Thymus (tissue), 14 donors: ENCODE measurements at places on chromosomes 12 and 14. TPM values are rescaled to one million over a fixed set of nuclear protein-coding genes. Genes with fewer than 3 reads are reported as not detected.

Gene SLC22A17
- 1.2 TPM for total RNA-seq

DNA sequence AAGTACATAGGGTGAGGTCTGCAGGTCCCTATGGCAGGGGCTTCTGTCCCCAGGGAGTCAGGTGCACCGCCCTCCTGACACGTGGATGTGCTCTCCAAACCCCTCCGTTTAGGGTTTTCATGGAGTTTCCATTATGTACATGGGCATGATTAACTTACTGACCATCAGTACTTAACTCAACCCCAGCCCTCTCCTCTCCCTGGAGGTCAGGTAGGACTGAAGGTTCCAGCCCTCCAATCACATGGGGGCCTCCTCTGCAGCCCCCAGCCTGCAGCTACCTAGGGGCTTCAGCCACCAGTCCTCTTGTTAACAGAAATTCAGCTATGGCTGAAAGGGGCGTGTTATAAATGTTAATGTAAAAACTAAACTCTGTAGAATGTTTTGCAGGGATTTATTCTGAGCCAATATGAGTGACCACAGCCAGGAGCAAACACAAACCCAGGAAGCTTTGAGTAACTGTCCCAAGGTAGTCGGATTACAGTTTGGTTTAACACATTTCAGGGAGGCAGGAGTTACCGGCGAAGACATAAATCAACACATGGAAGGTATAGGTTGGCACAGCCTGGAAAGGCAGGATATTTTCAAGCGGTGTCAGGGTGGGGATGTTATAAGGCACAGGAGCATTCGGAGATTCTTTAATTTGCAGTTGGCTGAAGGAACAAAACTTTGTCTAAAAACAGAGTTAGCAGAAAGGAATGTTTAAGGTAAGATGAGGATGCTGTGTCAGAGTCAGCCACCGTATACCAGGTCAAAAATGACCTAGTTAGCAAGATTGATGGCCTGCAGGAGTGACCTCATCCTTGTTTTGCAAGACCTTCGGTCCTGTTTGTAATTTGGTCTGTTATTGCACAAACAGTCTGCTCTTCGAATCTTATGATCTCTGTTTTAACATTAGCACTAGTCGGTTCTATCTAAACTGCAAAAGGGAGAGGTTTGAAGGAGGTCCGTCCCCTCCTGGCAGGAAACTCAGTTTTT, 75.2 kb downstream of the TNFAIP2 start:
- no peak for DNase-seq
- H3K4me3 ChIP-seq: no peak overlapping the region
- H3K36me3 ChIP-seq: no peaks in the 10 kb centered on the region
- peak overlapping the region; percentile 10 for H3K27ac ChIP-seq
- H3K27me3 ChIP-seq: peaks cover 4% of the 10 kb centered on the region

DNA sequence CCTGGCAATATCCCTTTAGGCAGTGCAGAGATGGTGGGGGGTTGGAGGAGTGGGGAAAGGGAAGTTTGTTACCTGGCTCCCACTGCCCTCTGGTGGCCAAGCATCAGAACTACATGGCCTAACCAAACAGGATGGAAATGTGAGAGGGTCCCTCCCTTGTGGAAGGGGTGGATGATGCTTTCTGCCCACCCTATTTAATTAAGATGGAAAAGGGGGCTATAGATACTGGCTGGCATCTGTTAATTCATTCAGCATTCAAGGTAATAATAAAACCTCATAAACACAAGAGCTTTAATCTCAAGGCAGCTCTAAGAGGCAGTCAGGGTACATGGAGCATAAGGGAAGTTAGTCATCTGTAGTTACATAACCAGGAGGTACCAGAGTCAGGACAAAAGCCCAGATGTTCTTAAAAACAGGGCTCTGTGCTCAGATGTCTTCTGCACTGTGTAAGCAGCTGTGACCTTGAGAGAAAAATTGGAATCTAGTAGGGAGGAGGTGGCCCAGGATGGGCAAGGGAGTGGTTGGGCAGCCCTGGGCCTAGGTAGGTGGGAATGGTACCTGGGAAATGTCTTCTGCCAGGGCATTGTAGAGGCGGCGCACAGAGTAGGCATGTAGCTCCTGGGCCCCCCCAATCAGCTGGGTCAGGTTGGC, 4.6 kb downstream of the AP1G2 start:
- DNase-seq: peak; percentile 71
- peaks cover 9% of the 10 kb centered on the region for H3K4me1 ChIP-seq
- H3K4me3 ChIP-seq: no peak overlapping the region
- H3K27me3 ChIP-seq: no peaks in the 10 kb centered on the region
- H3K36me3 ChIP-seq: peaks cover 64% of the 10 kb centered on the region

- no peaks in the 10 kb centered on the region for H3K4me1 ChIP-seq
- H3K27ac ChIP-seq: no peak overlapping the region
- no peak overlapping the region for H3K4me3 ChIP-seq
- no peaks in the 10 kb centered on the region for H3K27me3 ChIP-seq
- H3K36me3 ChIP-seq: no peaks in the 10 kb centered on the region
Measured at GRCh38 chr14:66476964-66477363, 9.2 kb upstream of the CCDC196 start.

DNA sequence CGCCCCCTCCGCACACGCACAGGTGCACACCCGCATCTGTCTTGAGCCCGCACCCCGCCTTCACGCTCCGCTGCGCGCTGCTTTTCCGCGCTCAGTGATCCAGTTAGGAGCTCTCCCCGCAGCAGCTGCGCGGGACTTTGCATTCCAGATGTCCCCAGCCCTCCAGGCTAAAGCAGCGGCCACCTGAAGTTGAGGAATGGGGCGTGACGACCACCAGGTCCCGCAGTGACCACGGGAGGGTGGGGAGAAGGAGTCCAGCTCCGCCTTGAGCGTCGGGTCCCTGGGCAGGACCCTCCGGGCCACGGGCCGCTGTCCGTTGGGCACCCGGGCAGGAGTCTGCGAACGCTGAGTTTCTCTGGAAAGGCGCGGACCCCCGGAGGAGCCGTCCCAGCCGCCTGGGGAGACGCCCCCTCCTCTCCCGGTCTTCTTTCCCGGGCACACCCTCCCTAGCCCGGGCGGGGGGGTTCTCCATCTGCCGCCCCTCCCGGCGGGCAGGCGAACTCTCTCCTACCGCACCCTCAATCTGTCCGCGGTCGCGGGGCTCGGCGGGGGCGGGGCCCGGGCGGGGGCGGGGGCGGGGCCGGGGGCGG, 334 bp upstream of the TMEM132C start:
- no peak overlapping the region for H3K4me3 ChIP-seq
- H3K4me1 ChIP-seq: no peaks in the 10 kb centered on the region
- no peak overlapping the region for H3K27ac ChIP-seq
- no peak for DNase-seq
- no peaks in the 10 kb centered on the region for H3K36me3 ChIP-seq

Gene DPF3
- 1.6 TPM for total RNA-seq

GRCh38 chr12:70443062-70443673, 77.1 kb downstream of the KCNMB4 start:
- H3K36me3 ChIP-seq: no peaks in the 10 kb centered on the region
- no peaks in the 10 kb centered on the region for H3K4me1 ChIP-seq
- H3K27me3 ChIP-seq: no peaks in the 10 kb centered on the region
- H3K27ac ChIP-seq: no peak overlapping the region

DNA sequence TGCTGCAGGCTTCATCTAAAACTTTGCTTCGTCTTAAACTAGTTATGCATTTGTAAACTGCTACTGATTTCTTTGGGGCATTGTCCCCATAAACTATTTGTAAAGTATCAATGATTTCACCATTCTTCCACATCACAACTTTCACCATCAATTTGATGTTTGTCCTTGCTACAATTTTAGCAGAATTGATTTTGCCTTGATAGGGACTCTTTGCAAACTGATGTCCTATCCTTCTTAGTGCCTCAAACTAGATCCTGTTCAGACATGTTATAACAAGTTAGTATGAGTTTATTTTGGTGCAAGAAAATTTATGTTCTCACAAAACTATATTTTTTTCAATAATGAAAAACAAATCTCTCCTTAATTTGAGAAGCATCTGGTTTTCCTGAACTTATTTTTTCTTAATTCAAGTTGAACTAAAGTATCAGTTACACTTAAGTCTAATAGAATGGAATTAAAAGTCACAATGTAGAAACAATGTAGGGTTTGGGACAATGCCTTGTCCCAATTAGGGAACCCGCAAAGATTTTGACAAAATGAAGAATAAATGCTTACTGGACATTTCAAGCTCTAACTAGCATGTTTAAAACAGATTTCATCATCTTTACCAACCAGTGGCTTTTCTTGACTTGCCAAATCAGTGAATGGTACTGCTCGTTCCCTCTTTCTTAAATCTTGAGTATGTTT, 10.1 kb upstream of the ARID4A start:
- H3K36me3 ChIP-seq: peaks cover 67% of the 10 kb centered on the region
- H3K4me3 ChIP-seq: no peak overlapping the region
- no peaks in the 10 kb centered on the region for H3K27me3 ChIP-seq
- H3K4me1 ChIP-seq: no peaks in the 10 kb centered on the region
- no peak overlapping the region for H3K27ac ChIP-seq

GRCh38 chr14:101908795-101909194, 55.6 kb upstream of the DYNC1H1 start:
- no peaks in the 10 kb centered on the region for H3K4me1 ChIP-seq
- H3K4me3 ChIP-seq: no peak overlapping the region
- no peak for DNase-seq

DNA sequence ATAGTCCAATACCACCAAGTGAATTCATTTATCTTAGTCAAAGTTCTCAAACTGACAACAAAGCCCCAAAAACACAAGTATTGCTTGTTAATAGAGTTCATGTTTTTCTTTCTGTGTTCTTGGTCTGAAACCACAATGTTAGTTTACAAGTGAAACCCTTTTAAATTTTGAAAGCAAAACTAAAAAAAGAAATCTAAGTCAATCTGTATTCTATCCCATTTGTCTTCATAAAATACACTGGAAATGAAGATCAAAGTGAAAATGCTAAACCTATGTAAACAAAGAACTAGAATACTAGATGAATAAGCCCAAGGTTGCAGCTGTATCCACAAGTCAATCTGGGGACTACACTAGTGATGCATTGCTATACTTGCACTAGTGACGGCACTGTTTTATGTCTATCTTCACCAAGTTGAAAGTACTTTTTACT, 10.4 kb downstream of the MAP4K5 start:
- no peaks in the 10 kb centered on the region for H3K36me3 ChIP-seq
- no peaks in the 10 kb centered on the region for H3K27me3 ChIP-seq
- no peak for DNase-seq
- peaks cover 16% of the 10 kb centered on the region for H3K4me1 ChIP-seq
- peak overlapping the region; percentile 14 for H3K27ac ChIP-seq
- H3K4me3 ChIP-seq: no peak overlapping the region

GRCh38 chr14:66910311-66910840, 278.9 kb upstream of the GARIN2 start:
- no peaks in the 10 kb centered on the region for H3K4me1 ChIP-seq
- H3K4me3 ChIP-seq: no peak overlapping the region

DNA sequence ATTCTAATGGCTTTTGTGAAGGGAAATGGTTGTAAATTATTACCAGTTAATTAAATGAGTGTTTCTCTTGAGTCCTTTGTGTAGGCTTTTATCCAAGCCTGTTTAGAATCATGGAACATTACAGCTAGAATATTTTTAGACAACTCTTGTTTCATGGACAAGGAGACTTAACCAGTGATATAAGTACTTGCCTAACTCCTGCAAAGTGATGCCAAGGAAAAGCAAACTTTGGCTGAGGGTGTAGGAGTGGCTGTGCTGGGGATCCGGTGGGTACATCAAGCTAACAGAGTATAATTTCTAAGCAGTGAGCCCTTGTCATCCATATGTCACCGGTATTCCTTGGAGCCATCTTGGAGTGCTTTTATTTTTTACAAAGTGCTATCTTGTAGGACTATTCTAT, 61.5 kb downstream of the PRKCH start:
- no peak for DNase-seq
- H3K27me3 ChIP-seq: no peaks in the 10 kb centered on the region
- no peak overlapping the region for H3K27ac ChIP-seq
- H3K4me1 ChIP-seq: peaks cover 10% of the 10 kb centered on the region

Gene GIT2
- total RNA-seq: 41.9 TPM

- no peaks in the 10 kb centered on the region for H3K36me3 ChIP-seq
- no peaks in the 10 kb centered on the region for H3K27me3 ChIP-seq
- DNase-seq: no peak
- H3K4me1 ChIP-seq: no peaks in the 10 kb centered on the region
- H3K27ac ChIP-seq: no peak overlapping the region
- H3K4me3 ChIP-seq: no peak overlapping the region
Measured at GRCh38 chr14:63308723-63309317, 9.9 kb downstream of the GPHB5 start.

Gene FOXN4
- total RNA-seq: not detected

Gene IGF1
- total RNA-seq: 1.6 TPM

- H3K4me3 ChIP-seq: no peak overlapping the region
- no peaks in the 10 kb centered on the region for H3K36me3 ChIP-seq
- no peak overlapping the region for H3K27ac ChIP-seq
- DNase-seq: no peak
Measured at GRCh38 chr12:16043480-16043879, 132.3 kb downstream of the DERA start.

DNA sequence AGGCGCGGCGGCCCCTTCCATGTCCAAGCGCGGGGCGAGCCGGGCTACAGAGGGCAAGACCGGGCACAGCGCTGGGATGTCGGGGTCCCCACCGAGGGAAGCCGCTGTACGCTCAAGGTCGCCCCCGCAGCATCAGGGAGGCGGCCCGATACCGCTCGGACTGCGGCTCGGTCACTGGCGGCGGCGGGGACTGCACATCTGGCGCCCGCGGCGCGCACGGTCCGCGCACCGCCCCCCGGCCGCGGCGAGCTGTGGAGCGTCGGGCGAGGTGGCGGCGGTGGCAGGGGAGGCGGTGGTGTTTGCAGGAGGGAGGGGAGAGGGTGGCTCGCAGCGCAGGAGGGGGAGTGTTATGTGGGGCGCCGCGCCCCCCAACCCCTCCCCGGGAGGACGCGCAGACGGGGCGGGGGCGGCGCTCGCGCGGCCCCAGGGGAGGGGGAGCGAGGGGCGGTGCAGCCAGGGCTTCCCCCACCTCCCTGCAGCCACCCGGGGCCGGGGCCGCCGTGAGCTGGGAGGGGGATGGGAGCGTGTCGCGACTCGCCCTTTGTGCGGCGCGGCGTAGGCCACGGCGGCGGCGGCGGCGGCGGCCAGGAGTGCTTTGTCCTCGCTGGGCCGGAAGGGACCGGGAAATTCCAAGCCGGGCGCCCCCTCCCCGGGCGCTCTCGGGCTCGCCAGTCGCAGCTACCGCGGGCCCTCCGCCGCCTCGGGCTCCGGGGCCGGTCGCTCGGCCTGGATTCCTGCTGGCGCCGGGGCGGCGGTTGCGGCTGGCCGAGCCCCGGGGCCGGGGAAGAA, at the start of gene NUAK1:
TSS of gene NUAK1 (minus strand) at position 322 of the 789 bp plus-strand sequence. CDS start at position 21, 301 bp downstream.
- H3K27me3 ChIP-seq: peaks cover 72% of the 10 kb centered on the region
- H3K36me3 ChIP-seq: no peaks in the 10 kb centered on the region
- DNase-seq: no peak
- H3K27ac ChIP-seq: peak within 1 kb of the TSS; percentile 84

Gene CMA1
- total RNA-seq: 0.28 TPM

- no peak overlapping the region for H3K27ac ChIP-seq
- no peaks in the 10 kb centered on the region for H3K4me1 ChIP-seq
- no peaks in the 10 kb centered on the region for H3K36me3 ChIP-seq
- no peaks in the 10 kb centered on the region for H3K27me3 ChIP-seq
Measured at GRCh38 chr14:53537422-53538315, 384.5 kb upstream of the DDHD1 start.

Gene MYH6
- total RNA-seq: 0.05 TPM

- no peak overlapping the region for H3K4me3 ChIP-seq
- no peaks in the 10 kb centered on the region for H3K36me3 ChIP-seq
- no peaks in the 10 kb centered on the region for H3K4me1 ChIP-seq
- no peak for DNase-seq
Measured at GRCh38 chr12:22117563-22118237, 71.7 kb downstream of the CMAS start.
